ENCODE measurements at places on chromosomes 7 and 10.

DNA sequence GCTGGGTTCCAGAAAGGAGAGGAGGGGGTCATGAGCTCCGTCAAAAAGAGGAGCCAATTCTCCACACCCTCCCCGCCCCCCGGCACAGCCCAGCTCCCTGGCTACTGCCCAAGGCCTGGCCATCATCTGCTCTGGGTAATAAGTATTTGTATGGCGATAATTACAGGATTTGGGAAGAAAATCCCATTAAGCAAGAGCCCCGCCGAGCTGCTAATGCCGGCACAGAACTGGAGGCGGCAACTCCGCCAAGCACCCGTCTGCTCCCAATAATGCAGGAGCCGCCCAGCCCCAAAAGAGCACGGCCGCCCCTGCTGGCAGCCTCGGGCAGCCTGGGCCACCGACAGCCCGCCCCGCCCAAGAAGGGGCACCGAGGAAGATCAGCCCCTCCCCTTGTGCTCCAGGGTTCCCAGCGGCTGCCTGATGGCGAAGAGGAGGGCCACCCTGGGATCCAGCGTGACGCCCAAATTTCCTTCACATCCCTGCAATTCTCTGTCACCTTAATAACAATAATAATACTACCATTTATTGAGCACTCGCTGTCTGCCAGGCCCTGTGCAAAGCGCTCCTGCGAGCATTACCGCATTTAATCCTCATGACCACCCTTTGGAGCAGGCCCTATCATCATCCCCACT lies 5.9 kb downstream of the SLIT1 start:
- no peak for DNase-seq

- no peak for DNase-seq
These were observed 3.1 kb upstream of the STK32C start for GRCh38 chr10:132310701-132311337.

DNA sequence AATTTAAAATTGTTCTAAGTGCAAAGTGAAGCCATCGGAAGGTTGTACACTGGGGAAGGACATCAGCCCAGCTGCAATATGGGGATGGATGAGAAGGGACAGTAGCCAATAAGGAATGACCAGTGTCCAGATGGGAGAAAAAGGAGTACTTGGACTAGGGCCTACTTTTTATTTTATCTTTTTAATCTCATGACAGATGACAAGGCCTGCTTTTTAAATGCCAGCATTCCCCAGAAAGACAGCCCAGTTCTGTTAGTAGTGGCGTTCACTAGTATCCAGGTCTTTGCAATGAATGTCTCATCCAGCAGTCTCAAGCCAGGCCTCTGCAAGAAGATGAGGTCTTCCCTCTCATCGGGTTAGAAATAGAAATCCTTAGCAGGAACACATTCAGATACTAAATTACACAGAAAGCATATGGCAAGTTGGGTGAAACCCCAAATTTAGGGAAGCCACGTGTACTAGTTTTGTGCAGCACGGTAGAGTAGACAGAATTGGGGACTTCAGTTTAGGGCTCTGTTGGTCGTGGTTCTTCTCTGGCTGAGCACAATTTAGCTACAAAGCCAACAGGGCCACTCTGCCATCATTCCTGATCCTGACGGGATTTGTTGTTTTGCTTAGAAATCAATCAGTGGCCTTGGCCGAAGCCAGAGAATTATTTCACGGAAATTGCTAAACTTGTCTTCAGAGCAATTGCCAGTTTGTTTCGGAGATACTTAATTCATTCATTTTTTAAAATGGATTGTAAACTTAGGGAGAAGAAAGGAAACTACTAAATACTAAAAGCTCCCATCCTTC lies 227.8 kb downstream of the ARHGAP21 start:
- DNase-seq, result no peak

- no peak for DNase-seq
These were observed 728 bp downstream of the PARD3 start for GRCh38 chr10:34814223-34814912.

GRCh38 chr10:122198631-122199030 lies 72.5 kb upstream of the BTBD16 start:
- no peak for DNase-seq

- DNase-seq, result no peak
These were observed 159.2 kb downstream of the BTAF1 start for GRCh38 chr10:92082583-92083280.

DNA sequence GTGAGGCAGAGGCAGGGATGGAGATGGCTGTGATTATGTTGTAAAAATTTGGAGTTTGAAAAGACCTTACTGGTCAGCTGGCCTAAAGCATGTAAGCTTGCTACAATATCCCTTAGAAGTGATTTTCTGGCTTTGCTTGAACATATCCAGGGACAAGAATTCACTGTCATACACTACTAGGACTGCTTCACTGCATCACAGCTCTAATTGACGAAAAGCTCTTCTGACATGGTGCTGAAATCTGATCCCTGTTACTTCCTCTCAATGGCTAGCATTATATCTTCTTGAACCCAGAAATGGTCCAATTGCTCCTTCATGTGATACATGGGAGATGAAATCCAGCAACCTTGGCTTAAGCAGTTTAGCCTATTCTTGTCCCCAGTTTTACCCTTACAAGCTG lies 197.7 kb upstream of the HPS1 start:
- DNase-seq, result no peak

GRCh38 chr7:74217455-74218342 lies 7.9 kb downstream of the LAT2 start:
- no peak for DNase-seq

GRCh38 chr10:58010073-58010702 lies 257.5 kb downstream of the IPMK start:
- no peak for DNase-seq

GRCh38 chr10:92957223-92958010 lies 103.2 kb upstream of the CYP26C1 start:
- no peak for DNase-seq

DNA sequence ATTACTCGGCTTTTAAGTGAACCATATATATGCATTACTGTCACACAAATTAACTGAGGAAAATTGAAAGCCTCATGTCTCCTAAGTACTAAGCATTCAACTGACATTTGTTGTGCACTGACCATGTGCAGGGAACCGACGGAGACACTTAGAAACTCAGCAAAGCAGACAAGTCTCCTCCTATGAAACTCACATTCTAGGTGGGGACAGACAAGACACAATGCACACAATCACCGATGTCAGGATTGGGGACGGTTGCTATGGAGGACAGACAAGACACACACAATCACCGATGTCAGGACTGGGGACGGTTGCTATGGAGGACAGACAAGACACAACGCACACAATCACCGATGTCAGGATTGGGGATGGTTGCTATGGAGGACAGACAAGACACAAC lies 134.0 kb downstream of the PTPRN2 start:
- no peak for DNase-seq

DNA sequence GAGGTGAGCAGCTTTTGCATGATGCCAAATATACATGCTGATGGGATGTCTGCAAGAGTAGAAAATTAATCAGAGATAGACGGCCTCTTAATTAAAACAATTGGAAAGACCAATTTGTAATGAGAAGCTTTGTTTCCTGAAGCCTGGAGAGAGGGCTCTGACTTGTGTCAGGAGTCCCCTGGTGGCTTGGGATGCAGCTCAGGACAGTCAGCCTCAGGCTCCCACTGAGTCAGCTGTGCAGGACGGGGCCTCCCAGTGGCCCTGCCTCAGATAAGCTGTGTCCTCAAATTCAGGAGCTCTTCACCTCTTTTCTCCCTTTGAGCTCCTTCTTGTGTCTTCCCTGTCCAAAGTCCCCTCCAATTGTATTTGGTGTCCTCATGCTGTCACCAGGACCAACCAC lies 438.9 kb upstream of the PODXL start:
- no peak for DNase-seq

- no peak for DNase-seq
These were observed 377.2 kb downstream of the PARD3 start for GRCh38 chr10:34437906-34438305.

GRCh38 chr10:94357193-94357592 lies 5.5 kb downstream of the NOC3L start:
- no peak for DNase-seq

- no peak for DNase-seq
These were observed 1.6 kb downstream of the BAMBI start for GRCh38 chr10:28678687-28679457.

DNA sequence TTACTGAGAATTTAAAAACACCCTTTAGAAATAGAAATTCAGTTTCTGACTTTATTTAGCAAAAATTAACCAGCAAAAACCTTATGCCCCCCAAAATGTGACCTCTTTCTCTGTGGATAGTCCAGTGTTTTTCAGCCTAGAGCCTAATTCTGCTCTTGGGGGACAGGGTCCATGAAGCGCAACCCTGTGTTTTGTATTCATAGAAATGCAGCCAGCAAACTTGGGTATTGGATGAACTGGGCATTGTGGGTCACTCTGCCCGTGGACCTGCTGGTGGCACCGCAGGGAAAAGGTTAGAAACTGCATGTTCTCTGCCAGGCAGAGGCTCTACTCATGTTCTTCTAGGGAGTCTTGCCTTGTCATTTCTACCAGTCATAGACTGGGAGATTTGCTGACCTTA lies 787.4 kb upstream of the C7orf33 start:
- no peak for DNase-seq

DNA sequence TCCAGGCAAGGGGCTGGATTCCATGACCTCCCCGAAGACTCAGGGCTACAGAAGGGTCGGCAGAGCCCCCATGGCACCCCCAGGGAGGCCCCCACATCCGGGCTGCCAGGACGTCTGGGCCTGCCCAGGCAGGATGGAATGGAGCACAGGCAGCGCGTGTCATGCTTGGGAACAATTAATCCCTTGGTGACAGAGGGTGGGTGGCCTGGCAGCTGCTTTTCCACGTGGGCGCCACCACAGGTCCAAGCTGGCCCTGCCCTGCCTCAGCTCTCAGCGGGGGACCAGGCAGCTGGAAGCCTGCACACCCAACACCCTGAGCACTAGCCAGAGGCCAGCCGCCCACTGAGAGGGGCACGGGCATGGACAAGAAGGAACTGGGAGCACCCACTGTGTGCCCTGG lies 11.4 kb downstream of the ELN start:
- DNase-seq, result no peak

GRCh38 chr10:97771913-97772823 lies at the start of gene SFRP5:
Gene SFRP5, minus strand, starts transcription at chr10:97771999. Its CDS starts 166 bp downstream, at chr10:97771833.
- no peak for DNase-seq

DNA sequence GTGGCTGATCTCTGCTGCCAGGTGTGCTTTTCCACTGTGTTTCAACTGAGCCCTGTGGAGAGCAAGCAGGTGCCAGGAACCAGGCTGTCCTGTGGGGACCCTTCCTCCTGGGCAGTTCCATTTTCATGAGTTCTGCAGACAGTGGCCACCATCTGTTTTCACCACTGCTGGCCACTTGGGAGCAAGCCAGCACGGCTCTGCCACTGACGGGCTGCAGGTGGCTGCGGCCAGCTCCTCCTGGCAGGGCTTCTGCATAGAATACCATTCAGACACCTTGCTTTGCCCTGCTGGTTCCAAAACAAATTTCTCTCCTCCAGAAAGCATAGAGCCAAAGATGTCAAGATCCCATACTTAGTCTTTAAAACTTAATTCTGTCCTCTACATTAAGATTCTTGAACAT lies 48.3 kb downstream of the LANCL2 start:
- no peak for DNase-seq

DNA sequence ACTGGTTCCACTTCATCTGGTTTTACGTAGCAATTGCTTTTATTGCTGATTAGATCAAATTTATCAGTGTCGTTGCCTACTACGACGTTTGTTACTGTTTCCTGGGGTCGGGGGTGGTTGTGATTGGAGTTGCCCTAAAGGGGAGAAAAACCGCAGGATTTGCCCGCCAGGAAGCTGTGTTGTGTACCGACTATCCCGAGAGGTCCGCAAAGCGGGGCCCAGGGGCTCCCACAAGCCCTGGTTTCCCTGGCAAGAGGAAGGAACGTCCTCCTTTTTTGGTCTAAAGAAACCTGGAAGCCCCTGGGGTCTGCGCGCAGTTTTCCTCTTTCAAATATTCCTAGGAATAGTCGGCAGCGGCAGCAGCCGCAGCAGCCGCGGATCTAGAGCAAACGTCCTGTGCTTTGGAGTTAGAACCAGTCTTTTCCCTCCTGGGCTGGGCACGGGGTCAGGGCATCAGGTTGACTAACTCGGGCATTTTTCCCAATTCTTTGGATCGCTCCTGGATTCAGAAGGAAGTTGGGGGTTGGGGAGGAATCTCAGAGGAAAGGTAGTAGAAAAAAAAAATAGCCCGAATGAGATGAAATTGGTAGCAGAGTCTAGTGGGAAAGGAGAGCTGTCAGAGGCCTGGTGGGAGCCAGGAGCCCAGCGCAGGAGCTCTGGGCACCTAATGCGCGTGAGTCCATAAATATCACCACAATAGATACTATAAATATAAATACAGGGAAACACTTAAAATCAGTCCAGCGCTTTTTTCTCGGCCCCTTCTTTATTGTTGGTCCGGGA lies 4.6 kb downstream of the VAX1 start:
- no peak for DNase-seq

- DNase-seq, result no peak
These were observed 174.6 kb downstream of the CCDC71L start for GRCh38 chr7:106486331-106486730.

DNA sequence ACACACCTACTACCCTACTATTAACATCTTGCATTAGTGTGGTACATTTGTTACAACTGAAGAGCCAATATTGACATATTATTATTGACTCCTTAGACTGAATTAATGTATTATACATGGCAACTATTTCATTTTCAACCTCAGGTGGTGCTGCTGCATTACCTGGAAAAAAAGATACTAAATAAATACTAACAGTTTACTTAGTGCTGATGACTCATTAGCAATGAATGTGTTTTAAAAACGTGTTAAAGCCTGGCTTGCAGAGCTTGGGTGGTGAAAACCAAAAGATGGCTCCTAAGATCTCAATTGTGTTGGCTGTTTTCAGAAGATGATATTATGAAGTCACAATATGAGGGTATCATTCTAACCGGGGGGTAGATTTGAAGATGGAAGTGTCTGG lies 34.8 kb downstream of the CFAP43 start:
- no peak for DNase-seq

Measured in stimulated activated CD8-positive, alpha-beta memory T cell treated with anti-CD3 and anti-CD28 coated beads, Interleukin-7, amount 100 ng/mL, for 24 hours (primary cell).